Naive thymus-derived CD8-positive, alpha-beta T cell (primary cell): ENCODE measurements at places on chromosomes 2 and 18. TPM values are rescaled to one million over a fixed set of nuclear protein-coding genes. Genes with fewer than 3 reads are reported as not detected.

DNA sequence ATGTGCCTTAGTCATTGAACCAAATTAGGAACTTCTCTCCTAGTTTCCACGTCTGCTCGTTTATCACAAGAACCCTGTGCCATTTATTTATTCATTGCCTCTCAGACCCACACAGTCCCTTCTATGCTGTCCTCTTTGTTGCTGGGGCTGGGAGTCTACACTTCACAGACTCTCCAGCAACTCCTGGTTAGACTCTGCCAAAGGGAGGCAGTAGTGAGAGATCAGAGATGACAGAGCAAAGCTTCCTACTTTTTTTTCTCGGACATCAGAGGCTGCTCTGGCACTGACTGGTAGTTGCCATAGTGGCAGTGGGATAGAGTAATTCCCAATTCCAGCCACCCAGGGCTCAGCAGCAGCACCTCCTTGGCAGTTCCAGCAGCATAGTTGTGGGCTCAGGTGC is 277.5 kb downstream of the BCL11A start:
- DNase-seq = no peak

The TCF7L1 gene
- not detected for total RNA-seq

The RPRM gene
- total RNA-seq = not detected

GRCh38 chr2:23293731-23294130 is 91.2 kb upstream of the KLHL29 start:
- DNase-seq = no peak

- no peak for DNase-seq
These were observed 480.9 kb upstream of the TMEFF2 start for GRCh38 chr2:192675681-192676080.

DNA sequence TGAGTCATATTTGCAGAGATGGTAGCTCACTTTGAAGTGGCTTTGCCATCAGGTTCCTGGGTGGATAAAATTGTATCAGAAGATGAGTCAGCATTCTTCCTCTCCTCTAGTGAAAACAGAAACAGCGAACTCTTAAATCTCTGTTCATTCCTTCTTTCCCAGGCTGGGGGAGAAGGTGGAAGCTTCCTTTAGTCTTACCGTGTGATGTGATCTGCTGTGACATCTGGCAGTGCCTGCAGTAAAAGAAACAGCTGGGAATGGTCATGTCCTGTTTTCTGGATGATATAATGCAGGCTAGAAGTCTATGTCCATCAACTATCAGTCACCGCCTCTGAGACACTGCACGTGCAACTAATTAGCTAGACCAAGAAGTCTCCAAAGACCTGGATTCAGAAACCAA is 171.6 kb downstream of the VAPA start:
- DNase-seq = no peak

The CD8A gene
- total RNA-seq = 272 TPM

The SATB2 gene
- total RNA-seq = 0.74 TPM

- no peak for DNase-seq
These were observed 184.2 kb upstream of the HDAC4 start for GRCh38 chr2:239584986-239585385.

- no peak for DNase-seq
These were observed 13.8 kb downstream of the MMADHC start for GRCh38 chr2:149573760-149574159.
